ENCODE measurements at places on chromosomes 1 and 21.

DNA sequence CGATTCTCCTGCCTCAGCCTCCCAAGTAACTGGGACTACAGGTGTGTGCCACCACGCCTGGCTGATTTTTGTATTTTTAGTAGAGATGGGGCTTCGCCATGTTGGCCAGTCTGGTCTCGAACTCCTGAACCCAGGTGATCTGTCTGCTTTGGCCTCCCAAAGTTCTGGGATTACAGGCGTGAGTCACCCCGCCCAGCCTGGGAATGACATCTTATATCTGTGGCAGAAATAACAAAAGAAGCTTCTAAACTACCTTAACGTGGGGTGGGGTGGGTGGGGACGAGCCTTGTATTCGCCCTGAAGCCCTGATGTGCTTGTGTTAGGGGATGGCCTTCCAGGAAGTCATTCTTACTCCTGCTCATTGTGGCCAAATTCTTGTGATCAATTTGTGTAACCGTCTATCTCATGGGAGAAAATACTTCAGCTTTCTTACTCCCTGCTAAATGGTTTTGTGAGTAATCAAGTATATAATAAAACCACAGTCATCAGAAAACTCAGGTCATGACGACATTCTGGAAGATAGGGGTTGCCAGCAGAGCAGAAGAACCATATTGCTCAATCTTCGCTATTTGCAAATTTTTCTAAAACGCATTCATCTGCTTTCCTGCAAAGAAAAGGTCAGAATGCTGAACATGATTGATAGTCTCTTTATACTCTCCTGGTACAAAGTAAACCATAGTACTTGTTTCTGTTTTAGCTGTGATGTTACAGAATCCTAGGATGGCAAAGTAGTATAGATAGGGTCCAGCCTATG is 63.2 kb downstream of the DIRAS3 start:
- no peak for DNase-seq

- DNase-seq: no peak
These were observed 94.8 kb upstream of the MPC2 start for GRCh38 chr1:168031627-168032026.

DNA sequence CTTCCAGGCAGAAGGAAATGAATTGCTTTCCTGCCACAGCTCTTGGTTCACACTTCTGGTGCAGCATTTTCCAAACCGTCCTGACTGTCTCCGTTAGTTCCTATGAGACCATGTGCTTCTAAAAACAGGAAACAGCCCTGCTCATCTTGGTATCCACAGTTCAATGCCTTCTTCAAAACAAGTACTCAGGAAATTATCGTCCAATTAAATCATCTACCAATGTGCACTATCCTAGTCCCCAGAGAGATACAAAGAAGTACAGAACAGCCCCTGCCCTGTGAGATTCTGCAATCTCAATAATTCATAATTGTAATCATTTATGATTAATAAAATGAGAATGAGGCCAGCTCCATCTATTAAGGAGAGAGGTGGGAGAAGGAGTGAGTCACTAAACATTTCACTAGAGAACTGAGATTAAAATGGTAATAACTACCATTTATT is 11.2 kb downstream of the CLEC20A start:
- DNase-seq: no peak

DNA sequence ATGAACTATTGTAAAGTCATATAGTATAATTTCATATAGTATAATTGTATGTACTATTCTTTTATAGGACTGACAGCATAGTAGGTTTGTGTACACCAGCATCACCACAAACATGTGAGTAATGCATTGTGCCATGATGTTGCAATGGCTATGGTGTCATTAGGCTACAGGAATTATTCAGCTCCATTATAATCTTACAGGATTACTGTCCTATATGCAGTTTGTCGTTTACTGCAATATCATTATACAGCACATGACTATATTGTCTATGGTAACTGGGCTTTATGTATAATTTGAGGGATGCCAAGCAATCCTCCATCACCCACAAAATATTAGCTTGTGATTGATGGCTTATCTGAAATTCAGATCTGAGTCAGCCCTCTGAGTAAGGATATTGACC is 54.2 kb upstream of the PBX1 start:
- no peak for DNase-seq

DNA sequence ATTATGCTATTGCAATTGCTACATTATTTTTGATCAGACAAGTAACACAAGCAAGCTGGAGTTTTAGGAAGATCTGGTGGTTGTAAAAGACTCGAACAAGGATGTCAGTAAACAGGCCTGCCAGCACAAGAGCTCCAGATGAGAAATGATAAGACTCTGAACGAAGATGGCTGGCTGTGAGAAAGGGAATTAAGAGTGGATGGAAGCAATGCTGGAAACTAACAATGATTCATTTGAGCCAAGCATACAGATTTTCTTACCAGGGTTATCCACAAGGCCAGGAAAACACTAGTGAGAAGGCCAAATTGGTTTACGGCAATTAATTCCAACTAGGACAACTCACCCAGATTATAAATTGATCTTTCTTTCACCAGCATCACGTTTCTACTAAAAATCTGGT is 54.2 kb downstream of the NRIP1 start:
- no peak for DNase-seq

DNA sequence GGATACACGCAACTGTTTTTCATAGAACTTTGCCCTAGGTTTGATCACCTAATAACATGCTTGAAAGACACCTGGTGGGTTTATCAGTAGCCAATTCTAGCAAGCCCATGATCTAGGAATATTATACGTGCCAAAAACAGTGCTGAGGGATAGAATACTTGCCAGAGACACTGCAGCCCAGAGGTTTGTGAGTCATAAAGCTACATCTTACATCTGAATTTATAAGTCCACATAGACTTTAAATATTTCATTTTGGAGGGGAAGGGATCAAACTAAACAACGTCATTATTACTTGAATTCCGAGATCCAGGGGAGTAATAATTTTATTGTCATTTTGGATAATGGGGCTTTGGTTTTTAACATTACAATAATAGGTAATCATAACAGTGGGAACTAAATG is 31.7 kb downstream of the RGL1 start:
- no peak for DNase-seq

- DNase-seq: no peak
These were observed 60.5 kb upstream of the ANGPTL3 start for GRCh38 chr1:62536865-62537264.

- peak; percentile 27 for DNase-seq
These were observed 32.1 kb downstream of the EYA3 start for GRCh38 chr1:28056129-28056925.

DNA sequence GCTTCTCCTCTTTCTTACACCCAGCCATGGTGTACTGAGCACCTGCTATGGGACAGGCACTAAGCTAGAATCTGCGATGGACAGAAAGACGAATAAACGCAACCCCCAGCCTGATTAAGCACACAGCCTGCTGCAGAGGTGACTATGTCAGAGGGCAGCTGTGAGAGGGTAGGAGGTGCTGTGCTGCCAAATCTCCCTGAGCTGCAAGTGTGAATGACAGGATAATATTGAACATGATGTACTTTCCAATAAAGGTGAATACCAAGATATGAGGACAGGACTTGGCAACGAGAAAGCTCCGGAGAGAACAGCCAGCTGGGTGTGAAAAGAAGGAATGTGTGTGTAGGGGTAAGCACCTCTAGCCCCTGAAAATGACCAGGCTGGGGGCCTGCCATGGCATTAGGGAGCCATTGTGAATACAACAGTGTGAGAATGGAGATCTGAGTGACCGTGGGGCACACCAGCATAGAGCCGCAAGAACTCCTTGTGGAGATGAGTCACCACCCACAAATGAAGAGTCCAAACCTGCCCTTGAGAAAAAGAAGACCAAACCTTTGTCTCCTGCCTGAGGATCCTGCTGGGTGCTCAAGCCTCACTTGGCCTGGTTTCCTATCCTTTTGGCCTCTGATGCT is 83.0 kb upstream of the ATF3 start:
- DNase-seq: no peak

DNA sequence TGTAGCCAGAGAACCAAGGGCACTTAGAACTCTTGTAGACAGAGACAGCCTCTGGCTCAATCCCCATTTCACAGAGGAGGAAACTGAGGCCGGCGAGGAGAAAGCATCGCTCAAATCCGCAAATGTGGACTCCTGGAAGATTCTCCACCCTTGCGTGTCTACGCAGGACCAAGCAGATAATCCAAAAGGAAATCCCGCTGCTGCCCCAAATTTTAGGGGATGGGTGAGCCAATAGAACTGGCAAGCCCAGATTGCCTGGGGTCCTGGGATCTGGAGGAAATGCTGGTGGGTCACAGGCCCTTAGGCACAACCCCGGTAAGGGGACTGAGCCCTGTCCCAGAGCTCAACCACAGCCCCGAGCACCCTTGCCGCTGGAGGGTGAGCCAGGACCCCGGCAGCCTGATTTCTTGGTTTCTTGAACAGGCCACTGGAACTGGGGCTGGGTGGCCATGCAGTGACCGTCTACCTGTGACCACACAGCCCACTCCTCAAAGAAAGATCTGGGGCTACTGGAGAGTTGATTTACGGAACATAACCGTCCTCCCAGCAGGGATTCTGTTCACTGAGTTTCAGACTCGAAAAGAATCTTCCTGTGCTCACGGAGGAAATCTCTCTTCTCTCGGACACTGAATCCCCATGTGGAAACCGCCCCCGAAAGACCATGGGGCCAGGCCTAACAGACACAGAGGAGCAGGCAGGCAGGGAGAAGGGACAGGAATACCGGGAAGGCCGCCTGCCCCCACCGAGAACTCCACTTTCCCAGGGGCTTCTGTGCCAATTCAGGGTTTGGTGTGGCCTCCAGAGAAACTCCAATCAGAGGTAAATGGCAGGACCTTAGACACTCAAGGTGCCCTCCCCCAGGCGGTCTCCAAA is 238.4 kb downstream of the NPHP4 start:
- DNase-seq: no peak

- DNase-seq: no peak
These were observed 262.7 kb upstream of the RGS18 start for GRCh38 chr1:191895462-191896058.

GRCh38 chr1:14064649-14065442 is 364.9 kb downstream of the PRDM2 start:
- DNase-seq: no peak

- DNase-seq: peak; percentile 46
These were observed 2.7 kb upstream of the KCNJ9 start for GRCh38 chr1:160078512-160079195.

DNA sequence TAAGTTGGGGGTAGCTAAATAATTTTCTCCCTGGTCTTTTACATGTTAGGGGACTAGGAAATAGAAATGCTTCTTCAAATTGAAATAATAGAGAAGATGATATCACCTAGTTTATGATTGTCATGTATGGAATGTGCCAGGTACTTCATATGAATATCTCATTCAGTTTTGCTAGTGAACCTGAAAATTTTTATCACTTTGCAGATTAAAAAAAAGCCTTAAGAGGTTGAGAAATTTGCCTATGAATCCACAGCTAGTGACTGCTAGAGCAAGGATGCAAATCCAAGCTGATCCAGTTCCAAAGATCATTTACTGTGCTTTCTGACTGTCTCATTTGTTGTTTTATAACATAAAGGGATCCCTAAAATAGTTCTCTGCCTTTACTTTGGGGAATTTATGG is 24.7 kb downstream of the RNF2 start:
- DNase-seq: no peak

DNA sequence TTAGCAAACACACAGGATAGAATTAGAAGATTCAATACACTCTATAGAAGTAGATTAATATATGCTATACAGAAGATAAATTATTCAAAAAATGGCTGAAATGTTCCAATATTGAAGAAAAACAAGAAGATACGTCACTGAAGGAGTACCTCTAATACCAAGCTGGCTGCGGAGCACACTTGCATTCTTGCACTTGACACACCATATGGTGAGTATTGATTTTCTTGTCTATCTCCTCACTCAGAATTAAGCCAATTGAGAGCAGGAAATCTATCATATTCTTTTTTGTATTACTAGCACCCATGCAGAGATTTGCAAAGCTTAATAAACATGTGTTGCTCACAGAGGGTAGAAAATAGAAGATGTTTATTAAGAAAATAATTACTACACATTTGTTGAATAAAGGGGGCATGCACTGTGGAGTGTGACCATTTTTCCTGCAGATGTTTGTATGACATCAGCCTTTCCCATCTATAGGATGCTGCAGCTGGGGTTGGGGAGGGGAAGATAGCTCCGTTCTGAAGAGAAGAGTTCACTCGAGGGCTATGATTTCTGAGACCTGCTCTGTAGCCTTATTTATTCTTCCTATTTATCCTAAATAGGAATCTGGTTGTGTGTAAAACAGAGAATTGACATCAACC is 318.1 kb downstream of the HHIPL2 start:
- no peak for DNase-seq

- no peak for DNase-seq
These were observed 348.6 kb upstream of the ADGRL4 start for GRCh38 chr1:79355090-79355489.

- DNase-seq: no peak
These were observed 31.8 kb downstream of the SDCCAG8 start for GRCh38 chr1:243287652-243288051.

GRCh38 chr1:159012495-159012894 is 2.8 kb downstream of the IFI16 start:
- DNase-seq: no peak

- no peak for DNase-seq
These were observed 1.8 kb downstream of the OR10J1 start for GRCh38 chr1:159441360-159441759.

Data from activated CD4-positive, alpha-beta T cell treated with anti-CD3 and anti-CD28 coated beads for 24 hours (primary cell).